Stimulated activated CD8-positive, alpha-beta memory T cell treated with anti-CD3 and anti-CD28 coated beads, Interleukin-4, amount 100 ng/mL, for 4 hours (primary cell): ENCODE measurements at places on chromosomes 6 and 20.

- no peak for DNase-seq
Measured at GRCh38 chr6:149488815-149489214, 4.0 kb upstream of the ZC3H12D start.

- no peak for DNase-seq
Measured at GRCh38 chr6:14499841-14500240, 382.3 kb downstream of the CD83 start.

- no peak for DNase-seq
Measured at GRCh38 chr20:24566656-24567055, 97.2 kb downstream of the SYNDIG1 start.

DNA sequence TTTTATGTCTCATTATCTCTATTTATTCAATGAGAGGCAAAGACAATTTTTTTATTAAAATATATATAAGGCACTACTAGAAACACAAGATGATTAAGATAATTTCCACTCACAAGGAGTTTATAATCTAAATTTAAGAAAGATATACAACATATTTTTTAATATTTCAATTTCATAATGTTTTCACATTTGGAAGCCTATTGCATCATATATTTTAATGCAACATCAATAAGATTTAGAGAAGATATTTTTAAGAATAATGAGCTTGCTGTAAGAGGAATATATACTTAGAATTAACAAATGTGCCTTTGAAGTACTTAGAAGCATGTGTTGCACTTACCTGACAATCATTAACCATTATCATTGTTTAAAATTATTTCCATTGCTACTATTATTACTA lies 597.7 kb upstream of the BTBD3 start:
- DNase-seq: no peak

GRCh38 chr20:10633718-10634117 lies 40.1 kb downstream of the JAG1 start:
- no peak for DNase-seq

GRCh38 chr6:63446405-63446804 lies 125.9 kb upstream of the LOC128125822 start:
- no peak for DNase-seq
